ENCODE measurements at places on chromosomes 6 and 20. TPM values are rescaled to one million over a fixed set of nuclear protein-coding genes. Genes with fewer than 3 reads are reported as not detected.

LBP gene
- total RNA-seq, result not detected

MOCS3 gene
- total RNA-seq, result 6.1 TPM

NFKBIE gene
- total RNA-seq, result 35.1 TPM

HLA-F gene
- 10.9 TPM for total RNA-seq

ARMC2 gene
- total RNA-seq, result 1.8 TPM

SLC22A16 gene
- total RNA-seq, result not detected

PROKR2 gene
- not detected for total RNA-seq

ERMARD gene
- total RNA-seq, result 16.1 TPM
